ENCODE measurements at places on chromosomes 5 and 9.
A peak's percentile ranks its signal among the peaks of the same experiment; 100 is the strongest.

GRCh38 chr5:80998590-80998979 lies 38.4 kb downstream of the RASGRF2 start:
- no peak for DNase-seq

DNA sequence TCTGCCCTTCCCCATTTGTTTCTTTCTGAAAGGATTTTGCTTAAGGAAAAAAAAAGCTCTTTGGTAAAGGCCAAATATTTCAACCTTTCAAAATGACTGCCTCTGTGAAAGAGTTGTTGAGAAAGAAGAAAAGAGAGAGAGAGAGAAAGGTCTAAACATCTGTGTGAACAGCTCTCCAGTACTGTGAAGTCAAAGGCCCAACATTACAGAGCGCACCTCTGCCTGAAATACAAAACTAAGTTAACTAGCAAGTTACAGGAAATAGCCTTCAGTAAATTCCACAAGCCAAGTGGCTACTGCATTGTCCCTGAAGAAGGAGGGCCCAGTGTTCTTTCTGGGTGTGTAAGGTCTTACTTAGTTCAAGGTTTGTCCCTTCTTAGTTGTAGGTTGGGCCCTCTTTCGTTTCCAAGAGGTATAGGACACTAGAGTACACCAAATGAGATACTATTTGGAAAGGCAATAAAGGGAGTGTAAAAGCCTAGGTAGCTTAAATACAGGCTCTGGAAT lies 104.4 kb downstream of the THBS4 start:
- no peak for DNase-seq

DNA sequence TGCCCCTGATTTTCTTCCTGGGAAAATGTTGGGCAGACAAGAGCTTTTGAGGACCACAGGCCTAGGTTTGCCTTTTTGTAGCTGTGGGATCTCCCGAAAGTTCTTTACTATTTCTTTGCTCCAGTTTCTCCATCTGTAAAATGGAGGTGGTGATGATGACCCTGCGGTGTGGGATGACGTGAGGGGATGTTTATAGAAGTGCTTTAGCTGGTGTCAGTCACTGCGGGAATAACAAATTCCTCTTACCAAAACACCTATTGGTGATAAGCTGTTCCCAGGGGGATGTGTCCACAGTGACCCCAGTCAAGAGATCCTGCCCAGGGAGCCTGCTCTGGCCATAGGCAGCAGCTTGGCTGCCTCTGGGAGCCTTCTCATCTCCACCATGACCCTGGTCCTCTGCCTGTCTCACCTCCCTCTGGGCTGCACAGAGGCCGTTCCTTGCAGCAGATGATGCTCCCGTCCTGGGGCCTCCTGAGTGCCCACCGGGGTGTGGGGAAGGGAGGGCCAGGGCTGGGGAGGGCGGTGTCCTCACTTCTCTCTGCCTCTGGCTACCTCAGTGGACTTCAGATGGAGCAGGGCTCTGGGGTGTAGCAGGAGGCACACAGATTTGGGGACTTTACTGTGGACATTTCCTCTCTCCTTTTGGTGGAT lies 77.2 kb downstream of the COL15A1 start:
- no peak for DNase-seq

GRCh38 chr5:10630126-10630525 lies 66.3 kb downstream of the ANKRD33B start:
- DNase-seq: no peak

DNA sequence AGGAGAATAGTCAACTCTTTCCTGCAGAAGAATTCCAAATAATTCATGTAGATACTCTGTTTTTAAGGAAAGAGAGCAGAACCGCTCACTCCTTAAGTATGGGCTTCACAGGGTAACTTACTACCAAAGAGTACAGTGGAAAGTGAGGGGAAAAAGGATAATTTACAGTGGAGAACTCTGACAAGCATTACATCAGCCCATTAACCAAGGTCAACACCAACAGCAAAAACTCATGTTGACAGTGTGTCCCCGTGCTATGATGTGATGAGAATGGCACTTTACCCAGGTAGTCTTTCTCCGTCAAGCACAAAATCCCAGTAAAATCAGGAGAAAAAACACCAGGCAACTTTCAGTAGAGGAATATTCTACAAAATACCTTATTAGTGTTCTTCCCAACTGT lies 104.3 kb downstream of the ADCY2 start:
- DNase-seq: no peak

GRCh38 chr5:10201223-10201868 lies 48.3 kb downstream of the ATPSCKMT start:
- no peak for DNase-seq

- no peak for DNase-seq
These were observed 146.1 kb upstream of the OTULINL start for GRCh38 chr5:14435481-14435880.

- no peak for DNase-seq
These were observed 32.6 kb upstream of the SPTLC1 start for GRCh38 chr9:92147852-92148180.

- DNase-seq: no peak
These were observed 3.2 kb upstream of the SMIM23 start for GRCh38 chr5:171782332-171782966.

DNA sequence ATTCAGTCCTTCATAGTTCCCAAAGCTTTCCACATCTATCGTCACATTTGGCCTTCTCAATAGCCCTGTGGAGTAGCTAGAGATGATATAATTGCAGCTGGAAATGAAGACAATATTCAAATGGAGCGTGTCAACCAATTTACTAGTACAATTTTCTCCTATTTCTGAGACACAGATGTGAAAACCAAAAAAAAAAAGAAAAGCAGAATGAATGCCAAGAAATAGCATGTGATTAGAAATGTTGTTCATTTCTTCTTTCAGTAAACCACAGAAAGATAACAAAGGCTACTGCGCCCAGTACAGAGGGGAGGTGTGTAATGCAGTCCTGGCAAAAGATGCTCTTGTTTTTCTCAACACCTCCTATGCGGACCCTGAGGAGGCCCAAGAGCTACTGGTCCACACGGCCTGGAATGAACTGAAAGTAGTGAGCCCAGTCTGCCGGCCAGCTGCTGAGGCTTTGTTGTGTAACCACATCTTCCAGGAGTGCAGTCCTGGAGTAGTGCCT lies 99.0 kb downstream of the MUSK start:
- no peak for DNase-seq

GRCh38 chr9:126326228-126327005 lies at the start of gene MVB12B:
TSS of gene MVB12B (plus strand) at chr9:126326829. CDS start at chr9:126326930, 101 bp downstream.
- peak; percentile 31 for DNase-seq

GRCh38 chr5:131224387-131225201 lies 39.3 kb upstream of the CDC42SE2 start:
- no peak for DNase-seq

GRCh38 chr9:102700936-102701335 lies 294.2 kb upstream of the CYLC2 start:
- DNase-seq: no peak

- no peak for DNase-seq
These were observed 58.7 kb upstream of the SUSD1 start for GRCh38 chr9:112233769-112234168.

DNA sequence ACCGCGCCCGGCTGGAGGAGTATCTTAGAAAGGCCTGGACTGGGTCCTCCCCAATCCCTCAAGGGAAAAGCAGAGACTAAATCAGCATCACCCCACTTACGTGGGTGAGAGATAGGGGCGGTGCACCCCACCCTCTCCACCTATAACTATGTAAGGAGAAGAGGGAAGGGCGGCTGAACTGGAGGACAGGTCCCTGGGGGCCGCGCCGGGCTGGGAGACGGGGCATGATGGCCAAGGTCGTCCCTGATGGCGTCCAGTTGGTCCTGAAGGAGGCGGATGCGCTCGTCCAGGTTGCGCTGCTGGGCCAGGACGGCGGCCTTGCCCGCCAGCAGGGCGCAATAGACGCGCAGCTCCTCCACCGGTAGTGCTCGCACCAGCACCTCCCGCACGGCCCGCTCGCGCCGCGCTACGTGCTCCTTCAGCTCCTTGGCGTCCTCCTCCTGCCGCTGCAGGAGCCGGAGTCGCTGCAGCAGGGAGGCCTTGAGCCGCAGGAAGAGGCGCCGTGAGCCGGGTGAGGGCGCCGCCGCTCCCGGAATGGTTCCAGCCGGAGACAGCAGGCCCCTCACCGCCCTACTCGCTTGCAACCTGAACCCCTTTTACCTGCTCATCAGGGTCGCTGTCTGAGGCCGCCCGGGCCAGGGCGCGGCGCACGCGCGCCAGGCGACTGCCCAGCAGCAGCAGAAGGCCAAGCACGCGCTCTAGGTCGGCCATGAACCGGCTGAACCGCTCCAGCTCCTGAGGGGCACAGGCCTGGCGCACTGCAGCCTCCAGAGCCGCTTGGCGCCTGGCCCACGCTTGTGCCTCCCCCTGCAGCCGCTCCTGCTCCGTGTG lies 7.6 kb downstream of the SHROOM1 start:
- no peak for DNase-seq

DNA sequence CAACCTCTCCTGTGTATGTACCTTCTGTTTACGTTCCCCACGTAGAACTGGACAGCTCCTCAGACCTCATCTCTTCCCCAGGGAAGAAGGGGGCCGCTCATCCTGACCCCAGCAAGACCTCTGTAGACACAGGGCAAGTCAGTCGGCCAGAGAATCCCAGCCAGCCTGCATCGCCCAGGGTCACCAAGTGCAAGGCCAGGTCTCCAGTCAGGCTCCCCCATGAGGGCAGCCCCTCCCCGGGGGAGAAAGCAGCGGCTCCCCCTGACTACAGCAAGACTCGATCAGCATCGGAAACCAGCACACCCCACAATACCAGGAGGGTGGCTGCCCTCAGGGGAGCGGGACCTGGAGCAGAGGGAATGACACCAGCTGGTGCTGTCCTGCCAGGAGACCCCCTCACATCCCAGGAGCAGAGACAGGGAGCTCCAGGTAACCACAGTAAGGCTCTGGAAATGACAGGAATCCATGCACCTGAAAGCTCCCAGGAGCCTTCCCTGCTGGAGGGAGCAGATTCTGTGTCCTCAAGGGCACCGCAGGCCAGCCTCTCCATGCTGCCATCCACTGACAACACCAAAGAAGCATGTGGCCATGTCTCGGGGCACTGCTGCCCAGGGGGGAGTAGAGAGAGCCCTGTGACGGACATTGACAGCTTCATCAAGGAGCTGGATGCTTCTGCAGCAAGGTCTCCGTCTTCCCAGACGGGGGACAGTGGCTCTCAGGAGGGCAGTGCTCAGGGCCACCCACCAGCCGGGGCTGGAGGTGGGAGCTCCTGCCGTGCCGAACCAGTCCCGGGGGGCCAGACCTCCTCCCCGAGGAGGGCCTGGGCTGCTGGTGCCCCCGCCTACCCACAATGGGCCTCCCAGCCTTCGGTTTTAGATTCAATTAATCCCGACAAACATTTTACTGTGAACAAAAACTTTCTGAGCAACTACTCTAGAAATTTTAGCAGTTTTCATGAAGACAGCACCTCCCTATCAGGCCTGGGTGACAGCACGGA lies 86.7 kb downstream of the GOLPH3 start:
- DNase-seq: no peak

DNA sequence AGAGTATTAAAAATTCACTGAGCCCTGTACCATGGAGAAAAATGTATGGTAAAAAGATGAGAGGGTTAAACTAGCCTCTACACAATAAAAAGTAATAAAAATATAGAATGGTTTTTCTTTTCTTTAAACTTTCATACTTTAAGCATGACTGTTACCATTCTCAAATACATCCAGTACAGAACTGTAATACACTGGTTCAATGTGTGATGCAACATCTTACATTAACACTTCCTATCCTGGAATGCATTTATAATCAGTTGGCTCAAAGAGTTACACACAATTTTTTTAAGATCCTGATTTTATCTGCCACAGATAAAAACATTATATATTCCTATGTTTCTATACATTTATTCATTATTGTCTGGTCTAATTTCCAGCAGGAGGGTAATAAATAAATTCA lies 4.7 kb downstream of the GNAQ start:
- DNase-seq: no peak

All from activated CD4-positive, CD25-positive, alpha-beta regulatory T cell (primary cell).